ENCODE measurements at places on chromosomes 7 and 10.

GRCh38 chr7:57651006-57651405 is 201.0 kb downstream of the ZNF716 start:
- no peak for DNase-seq

GRCh38 chr10:103265717-103266329 is 11.1 kb upstream of the INA start:
- DNase-seq: peak; percentile 73

DNA sequence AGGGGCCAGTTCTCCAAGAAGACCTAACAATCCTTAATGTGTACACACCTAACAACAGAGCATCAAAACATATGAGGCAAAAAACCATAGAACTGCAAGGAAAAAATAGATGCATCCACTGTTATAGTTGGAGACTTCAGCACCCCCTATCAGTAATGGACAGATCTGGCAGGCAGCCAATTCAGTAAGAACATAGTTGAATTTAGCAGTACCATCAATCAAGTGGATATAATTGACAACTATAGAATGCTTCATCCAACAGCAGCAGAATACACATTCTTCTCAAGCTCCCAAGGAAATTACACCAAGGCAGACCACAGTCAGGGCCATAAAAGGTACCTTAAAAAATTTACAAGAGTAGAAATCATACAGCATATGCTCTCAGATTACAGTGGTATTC is 42.2 kb downstream of the POLL start:
- DNase-seq: no peak

DNA sequence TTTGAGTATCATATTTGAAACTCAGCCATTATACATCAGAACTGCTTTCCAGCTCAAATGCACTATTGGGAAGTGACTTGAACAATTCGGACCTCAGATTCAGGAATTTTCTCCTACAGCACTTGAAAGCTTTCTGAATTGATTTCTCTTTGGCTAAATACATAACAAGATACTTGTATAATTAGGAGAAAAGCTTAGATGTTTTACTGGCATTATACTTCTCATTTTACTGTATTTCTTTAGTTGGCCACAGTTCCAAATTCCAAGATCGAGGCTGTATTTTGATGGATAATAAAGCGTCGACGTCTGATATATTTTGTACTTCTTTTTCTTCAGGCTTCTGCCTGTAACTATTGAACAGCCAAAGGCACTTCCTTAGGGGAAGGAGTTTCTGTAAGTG is 26.7 kb upstream of the LYZL2 start:
- no peak for DNase-seq

GRCh38 chr10:88254091-88254490 is 329.0 kb downstream of the RNLS start:
- DNase-seq: peak; percentile 76

DNA sequence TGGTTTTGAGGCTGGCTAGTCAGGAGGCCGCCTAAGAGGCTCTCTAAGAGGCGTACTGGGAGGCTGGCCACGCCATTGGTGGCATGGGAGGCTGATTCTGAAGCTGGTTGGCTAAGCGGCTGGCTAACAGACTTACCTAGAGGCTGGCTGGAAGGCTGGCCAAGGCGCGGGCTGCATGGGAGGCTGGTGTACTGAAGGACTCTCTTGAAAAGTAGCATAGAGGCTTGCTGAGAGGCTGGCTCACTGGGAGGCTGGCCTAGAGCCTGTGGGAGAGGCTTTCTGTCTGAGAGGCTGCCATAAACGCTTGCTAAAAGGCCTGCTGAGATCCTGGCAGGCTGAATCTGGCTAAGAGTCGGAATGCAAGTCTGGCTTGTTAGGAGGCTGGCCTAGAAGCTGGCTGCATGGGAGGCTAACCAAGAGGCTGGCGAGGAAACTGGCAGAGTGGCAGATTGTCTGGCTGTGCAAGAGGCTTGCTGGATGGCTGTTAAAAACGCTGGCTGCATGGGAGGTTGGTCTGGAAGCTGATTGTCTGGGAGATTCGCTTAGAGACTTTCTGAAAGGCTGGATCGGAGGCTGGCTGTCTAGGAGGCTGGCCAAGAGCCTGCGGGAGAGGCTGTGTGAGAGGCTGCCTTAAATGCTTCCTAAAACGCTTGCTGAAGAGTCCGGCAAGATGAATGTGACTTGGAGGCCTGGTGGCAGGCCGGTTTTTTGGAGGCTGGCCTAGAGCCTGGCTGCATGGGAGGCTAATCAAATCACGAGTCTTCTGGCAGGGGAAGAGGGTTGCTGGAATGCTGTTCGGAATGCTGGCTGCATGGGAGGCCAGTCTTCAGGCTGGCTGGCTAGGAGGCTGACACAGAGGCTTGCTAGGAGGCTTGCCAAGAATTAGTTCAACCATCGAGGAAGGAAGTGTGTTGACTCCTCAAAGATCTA is 134.2 kb downstream of the OR13A1 start:
- peak; percentile 32 for DNase-seq

Measured in fibroblast of upper back skin (primary cell).